Hepatocyte (in vitro differentiated cells): ENCODE measurements at places on chromosomes 5 and 9. TPM values are rescaled to one million over a fixed set of nuclear protein-coding genes. Genes with fewer than 3 reads are reported as not detected.
A peak's percentile ranks its signal among the peaks of the same experiment; 100 is the strongest.

The SLC6A7 gene
- 0.88 and 1.1 TPM in 2 replicates for total RNA-seq

DNA sequence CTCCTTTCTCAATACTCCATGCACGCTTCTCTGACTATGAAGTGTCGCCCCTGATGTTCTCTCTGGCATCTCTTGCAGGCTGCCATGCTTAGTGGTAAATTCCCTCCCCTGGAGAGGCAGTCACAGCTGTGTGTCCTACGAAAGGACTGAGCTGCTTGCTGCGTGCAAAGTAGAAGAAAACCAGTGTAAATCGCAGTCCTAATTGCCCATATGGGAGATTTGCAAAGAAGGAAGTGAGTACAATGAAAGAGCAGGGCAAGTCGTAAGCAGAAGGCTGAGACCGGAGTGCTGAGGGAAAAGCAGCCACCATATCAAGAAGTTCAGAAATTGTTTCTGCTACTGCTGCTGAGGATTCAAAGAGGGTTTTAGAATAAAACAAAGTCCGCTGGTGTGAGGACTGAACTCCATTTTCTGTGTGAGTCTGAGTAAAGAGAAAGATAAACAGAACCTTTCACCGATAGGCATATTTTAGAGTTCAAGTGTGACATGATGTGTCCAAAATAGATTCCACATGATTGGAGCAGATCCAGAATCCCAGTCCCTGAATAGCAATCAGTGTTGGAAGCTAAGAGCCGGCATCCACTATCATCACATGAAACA lies 507.8 kb upstream of the MPDZ start:
- DNase-seq: peak; percentile 27

The CREB3 gene
- 54.6 and 69.6 TPM in 2 replicates for total RNA-seq

DNA sequence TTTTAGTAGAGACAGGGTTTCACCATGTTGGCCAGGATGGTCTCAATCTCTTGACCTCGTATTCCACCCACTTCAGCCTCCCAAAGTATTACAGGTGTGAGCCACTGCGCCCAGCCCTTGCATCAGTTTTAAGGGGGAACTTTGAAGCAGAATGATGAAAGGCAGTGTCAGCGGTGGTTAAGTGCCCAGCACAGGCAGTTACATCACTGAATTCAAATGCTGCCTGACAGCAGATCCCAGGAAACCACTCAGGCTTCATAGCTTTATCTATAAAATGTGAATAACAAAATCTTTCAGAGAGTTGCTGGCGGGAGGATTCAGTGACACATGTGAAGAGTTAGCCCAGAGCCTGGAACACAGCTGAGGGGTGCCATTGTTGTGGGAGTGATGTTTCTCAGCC lies 26.5 kb downstream of the FGF1 start:
- DNase-seq: no peak

- DNase-seq: no peak
Observed at GRCh38 chr5:99088309-99088708, 159.5 kb upstream of the CHD1 start.

GRCh38 chr5:143462431-143462830 lies 58.9 kb upstream of the NR3C1 start:
- DNase-seq: no peak

- no peak for DNase-seq
Observed at GRCh38 chr5:111626473-111627148, 114.3 kb upstream of the STARD4 start.

DNA sequence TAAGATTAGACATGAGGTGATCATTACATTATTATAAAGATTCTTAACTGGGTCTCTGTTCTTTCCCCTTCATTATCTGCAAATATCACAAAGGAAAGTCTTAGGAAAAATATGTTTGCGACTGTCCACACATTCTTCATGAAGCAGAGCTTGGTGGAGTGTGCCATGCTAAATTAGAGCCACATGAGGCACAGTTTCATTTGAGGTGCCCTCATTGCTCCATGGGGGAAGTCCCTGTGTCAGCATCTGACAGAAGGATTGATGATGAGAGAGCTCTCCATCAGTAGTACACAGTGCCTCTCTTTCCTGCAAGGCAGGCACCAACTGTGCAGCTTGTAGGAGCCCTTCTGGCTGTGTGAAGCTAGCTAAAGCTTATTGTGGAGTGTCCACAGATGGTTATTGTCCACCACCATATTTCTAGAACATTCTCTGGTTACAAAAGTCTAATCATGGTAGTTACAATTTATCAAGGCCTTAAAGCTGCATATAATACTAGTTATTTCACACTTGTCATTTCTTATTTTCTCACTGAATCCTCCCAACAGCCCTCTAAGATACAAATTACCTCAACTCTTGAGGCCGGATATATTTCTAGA lies 63.9 kb downstream of the C9orf152 start:
- DNase-seq: no peak

- DNase-seq: no peak
Observed at GRCh38 chr9:123924727-123925126, 5.2 kb downstream of the DENND1A start.

DNA sequence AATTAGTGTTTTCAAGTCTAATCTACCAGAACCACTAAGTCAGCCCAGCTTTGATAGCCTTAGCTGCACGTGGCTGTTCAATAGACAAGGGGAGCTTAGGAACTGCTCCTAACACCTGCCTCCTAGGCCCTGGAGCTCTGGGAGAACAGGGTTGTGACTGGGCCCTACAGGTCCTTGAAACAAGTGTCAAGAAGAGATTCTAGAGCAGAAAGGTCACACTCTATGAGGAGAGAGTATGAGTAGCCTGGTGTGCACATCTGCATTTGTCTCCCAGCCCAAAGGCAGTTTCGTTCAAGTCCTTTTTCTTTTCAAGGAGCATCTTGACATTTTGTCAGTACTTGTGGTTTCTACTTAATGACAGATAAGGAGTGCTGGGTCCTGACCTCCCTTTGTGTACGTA lies 206.1 kb downstream of the PRELID2 start:
- no peak for DNase-seq

DNA sequence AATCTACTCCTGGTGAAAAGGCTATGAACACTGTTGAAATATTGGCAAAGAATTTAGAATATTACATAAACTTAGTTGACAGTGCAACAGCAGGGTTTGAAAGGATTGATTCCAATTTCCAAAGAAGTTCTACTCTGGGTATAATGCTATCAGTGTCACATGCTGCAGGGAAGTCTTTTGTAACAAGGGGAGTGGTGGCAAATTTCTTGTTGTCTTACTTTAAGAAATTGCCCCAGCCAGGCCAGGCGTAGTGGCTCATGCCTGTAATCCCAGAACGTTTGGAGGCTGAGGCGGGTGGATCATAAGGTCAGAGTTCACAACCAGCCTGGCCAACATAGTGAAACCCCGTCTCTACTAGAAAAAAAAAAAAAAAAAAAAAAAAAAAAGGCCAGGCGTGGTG lies 86.3 kb upstream of the OTULINL start:
- no peak for DNase-seq

The PCDHB9 gene
- total RNA-seq: 1.2 and 2.3 TPM in 2 replicates

DNA sequence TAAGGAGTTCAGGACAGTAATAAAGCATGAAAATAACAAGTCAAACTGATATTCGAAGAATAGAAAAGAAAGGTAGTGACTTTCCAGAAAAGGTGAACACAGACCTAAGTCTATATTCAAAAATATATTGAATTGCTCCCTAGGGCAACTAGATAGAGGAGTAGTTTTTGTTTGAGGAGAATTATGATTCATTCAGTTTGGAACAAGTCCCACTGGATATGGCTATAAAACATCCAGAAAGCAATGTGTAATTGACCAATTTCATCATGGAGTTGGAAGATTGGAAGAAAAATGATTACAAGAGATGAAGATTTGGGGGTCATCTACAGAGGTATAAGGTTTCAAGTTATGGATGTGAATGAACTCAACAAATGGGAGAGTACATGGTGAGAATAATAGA lies 117.5 kb upstream of the ZNF462 start:
- DNase-seq: no peak

The EPB41L4B gene
- 20.6 and 23.1 TPM in 2 replicates for total RNA-seq

DNA sequence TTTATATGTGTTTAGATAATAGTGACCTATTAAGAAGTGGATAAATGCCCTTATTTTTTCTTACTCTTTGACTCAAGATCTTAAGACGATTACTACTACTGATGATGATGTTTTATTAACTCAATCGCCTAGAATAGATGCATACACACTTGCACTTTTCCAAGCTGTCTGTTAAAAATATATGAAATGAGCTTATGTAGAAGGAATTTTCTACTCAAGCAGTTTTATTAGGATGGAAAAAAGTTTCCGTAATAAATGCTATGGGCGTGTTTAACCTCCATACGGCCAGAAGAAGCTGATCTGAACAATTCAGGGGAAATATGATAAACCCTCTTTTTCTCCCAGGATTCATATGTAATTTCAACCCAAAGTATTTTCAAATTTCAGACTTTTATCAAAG lies 455.7 kb upstream of the MPDZ start:
- no peak for DNase-seq

The TXNDC8 gene
- total RNA-seq: not detected in 2 replicates

The MARCOL gene
- not detected in 2 replicates for total RNA-seq

The MEIKIN gene
- total RNA-seq: not detected in 2 replicates

DNA sequence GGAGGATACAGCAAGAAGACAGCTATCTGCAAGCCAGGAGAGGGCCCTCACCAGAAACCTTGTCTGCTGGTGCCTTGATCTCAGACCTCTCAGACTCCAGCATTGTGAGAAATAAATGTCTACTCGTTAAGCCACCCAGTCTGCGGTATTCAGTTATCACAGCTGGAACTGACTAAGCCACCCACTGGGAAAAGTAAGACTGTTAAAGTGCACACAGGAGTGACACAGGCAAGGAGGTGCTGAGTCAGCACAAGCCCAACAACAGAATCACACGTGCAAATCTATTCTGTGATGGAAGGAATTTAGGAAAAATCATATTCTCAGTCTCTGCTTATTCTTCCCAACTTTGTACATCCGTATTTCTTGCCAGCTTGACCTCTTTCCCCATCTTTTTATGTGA lies 200.0 kb downstream of the NR2F1-AS1 start:
- DNase-seq: no peak

GRCh38 chr9:72454871-72455491 lies 66.4 kb upstream of the TMC1 start:
- no peak for DNase-seq

DNA sequence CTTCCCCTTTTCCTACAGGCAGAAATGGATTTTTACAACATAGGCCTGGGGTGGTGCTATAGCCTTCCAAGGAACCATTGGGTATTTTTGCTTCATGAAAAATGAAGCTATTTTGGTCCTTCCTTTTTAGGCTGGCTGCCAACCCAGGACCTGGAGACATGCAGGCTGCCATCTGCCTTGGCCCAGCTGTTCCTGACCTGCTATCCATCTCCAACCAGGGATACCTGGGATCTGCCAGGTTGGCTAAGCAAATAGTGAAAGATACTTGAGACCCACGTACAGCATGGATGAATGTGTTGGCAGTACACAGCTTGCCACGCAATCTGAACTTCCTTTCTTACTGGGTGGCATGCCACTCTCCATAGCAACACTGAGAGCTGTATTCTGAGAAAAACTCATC lies 31.1 kb downstream of the MRPS27 start:
- no peak for DNase-seq

The LTC4S gene
- 0.72 TPM in 1 of 2 replicates, not detected in the other for total RNA-seq

- DNase-seq: peak; percentile 18
Observed at GRCh38 chr9:34513567-34514214, 9.1 kb downstream of the ENHO start.

DNA sequence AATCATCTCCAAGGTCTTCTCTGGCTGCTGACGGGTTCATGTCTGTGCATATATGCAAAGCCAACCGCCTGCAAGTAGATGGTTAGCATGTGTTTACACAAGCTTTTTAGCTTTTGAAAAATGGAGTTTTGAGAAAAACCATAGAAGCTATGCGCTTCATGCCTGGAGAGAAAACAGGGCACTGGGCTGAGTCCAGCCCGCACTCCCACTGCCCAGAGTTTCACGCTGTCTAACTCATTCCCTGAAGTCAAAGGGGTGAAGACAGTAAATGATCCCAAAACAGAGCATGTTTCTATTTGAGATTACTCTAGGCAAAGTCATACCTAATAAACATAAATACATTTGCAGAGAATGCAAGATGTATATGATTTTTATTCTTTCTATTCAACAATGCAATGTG lies 278.8 kb downstream of the IRX2 start:
- DNase-seq: no peak

The IL5 gene
- total RNA-seq: not detected in 2 replicates

GRCh38 chr9:82208741-82209450 lies 220.3 kb downstream of the SPATA31D1 start:
- DNase-seq: no peak

The FST gene
- total RNA-seq: 15.3 and 18.4 TPM in 2 replicates

The BAAT gene
- 41.8 and 45.2 TPM in 2 replicates for total RNA-seq

DNA sequence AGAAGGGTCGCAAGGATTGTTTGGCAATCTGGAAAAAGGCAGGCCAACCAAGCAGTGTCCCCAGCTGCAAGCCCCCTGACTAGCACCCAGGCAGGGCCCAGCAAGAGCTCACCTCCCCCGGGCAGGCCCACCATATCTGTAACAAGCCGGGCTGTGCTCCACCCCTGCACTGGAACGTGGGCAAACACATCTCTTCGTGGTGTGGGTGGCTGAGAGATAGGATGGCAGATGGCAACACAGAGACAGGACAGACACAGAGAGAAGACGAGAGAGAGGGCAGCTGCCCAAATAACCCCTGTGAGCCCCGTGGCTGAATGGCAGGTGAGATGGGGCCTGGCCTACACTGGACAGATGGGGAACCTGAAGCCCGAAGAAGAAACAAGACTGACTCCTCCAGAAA lies 9.4 kb downstream of the BBLN start:
- DNase-seq: no peak

GRCh38 chr9:81538890-81539289 lies 150.5 kb downstream of the TLE1 start:
- peak; percentile 33 for DNase-seq

DNA sequence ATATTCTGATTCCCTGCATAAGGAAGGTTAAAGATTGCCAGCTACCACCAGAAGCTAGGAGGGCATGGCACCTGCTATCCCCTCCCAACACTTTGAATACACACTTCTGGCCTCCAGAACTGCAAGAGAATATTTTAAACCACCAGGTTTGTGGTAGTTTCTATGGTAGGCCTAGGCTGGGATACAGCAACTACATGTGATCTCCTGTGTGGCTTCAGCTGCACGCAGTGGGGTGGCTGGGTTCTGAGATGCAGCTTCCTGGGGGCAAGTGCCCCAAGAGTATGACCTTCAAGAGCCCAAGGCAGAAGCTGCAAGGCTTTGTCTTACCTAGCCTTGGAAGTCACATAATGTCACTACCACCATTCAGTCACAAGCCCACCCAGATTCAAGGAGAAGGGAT lies 39.6 kb downstream of the GCNT4 start:
- DNase-seq: no peak

DNA sequence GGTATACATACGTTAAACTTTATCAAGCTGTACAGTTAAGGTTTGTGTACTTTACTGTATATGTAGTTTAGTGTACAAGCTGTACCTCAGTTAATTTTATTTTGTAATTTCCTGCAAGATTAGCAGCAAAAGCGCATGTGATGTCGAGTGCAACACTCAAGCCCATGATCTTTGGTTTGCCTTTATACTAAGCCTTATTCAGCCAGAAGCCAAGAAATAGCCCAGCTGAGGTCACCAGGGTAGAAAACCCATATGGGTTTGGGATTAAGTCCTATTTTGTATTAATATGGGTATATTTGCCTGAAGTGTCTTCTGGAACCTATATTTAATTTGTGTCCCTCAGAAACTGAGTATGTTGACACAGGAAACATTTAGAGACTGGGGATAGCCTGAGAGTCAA lies 59.3 kb downstream of the ZFAND5 start:
- no peak for DNase-seq
